ENCODE measurements at places on chromosomes 2 and 18. TPM values are rescaled to one million over a fixed set of nuclear protein-coding genes. Genes with fewer than 3 reads are reported as not detected.

The ZC3H6 gene
- total RNA-seq, result 1.6 TPM

The LYPD1 gene
- 158 TPM for total RNA-seq

The GNAL gene
- total RNA-seq, result 4.3 TPM

The PLCD4 gene
- total RNA-seq, result not detected

The STPG4 gene
- 0.98 TPM for total RNA-seq

The RHOB gene
- total RNA-seq, result 301 TPM

The GALNT14 gene
- 217 TPM for total RNA-seq

The CPSF3 gene
- 47.9 TPM for total RNA-seq

The MOCOS gene
- total RNA-seq, result 8.6 TPM

The TCF23 gene
- total RNA-seq, result not detected

The ARHGAP25 gene
- not detected for total RNA-seq

The NEURL3 gene
- 0.49 TPM for total RNA-seq

The G6PC2 gene
- not detected for total RNA-seq

The YIPF4 gene
- total RNA-seq, result 9.1 TPM

The MAPK4 gene
- under 0.01 TPM for total RNA-seq

The CFAP53 gene
- 0.38 TPM for total RNA-seq

The OSR1 gene
- total RNA-seq, result 0.81 TPM

The HOXD9 gene
- 5.7 TPM for total RNA-seq

The NOP58 gene
- total RNA-seq, result 33.6 TPM

The LOXHD1 gene
- not detected for total RNA-seq

The DSG4 gene
- under 0.01 TPM for total RNA-seq

The ABCB11 gene
- total RNA-seq, result not detected

The GLB1L gene
- total RNA-seq, result 23.1 TPM

The CD8B2 gene
- not detected for total RNA-seq

The APOB gene
- not detected for total RNA-seq

The UGT1A7 gene
- total RNA-seq, result not detected
